ENCODE measurements at places on chromosomes 1 and 21. TPM values are rescaled to one million over a fixed set of nuclear protein-coding genes. Genes with fewer than 3 reads are reported as not detected.
A peak's percentile ranks its signal among the peaks of the same experiment; 100 is the strongest.

DNA sequence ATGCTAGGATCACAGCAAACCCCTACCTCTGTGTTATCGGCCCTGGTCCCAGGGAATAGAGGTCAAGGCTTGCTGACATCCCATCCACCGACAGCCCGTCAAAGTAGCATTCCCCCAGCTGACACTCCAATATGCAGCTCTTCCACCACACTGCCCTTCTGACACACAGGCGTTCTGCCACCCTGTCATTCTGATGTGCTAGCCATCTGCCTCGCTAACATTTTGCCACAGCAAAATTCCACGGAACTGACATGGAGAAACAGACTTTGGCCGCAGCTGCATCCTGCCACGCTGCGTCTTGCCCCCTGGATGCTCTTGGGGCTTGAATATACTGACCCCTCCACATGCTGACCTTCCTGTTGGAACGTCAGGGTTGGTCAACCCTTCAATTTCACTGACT, 163.2 kb upstream of the CSF3R start:
- no peak for DNase-seq

DNA sequence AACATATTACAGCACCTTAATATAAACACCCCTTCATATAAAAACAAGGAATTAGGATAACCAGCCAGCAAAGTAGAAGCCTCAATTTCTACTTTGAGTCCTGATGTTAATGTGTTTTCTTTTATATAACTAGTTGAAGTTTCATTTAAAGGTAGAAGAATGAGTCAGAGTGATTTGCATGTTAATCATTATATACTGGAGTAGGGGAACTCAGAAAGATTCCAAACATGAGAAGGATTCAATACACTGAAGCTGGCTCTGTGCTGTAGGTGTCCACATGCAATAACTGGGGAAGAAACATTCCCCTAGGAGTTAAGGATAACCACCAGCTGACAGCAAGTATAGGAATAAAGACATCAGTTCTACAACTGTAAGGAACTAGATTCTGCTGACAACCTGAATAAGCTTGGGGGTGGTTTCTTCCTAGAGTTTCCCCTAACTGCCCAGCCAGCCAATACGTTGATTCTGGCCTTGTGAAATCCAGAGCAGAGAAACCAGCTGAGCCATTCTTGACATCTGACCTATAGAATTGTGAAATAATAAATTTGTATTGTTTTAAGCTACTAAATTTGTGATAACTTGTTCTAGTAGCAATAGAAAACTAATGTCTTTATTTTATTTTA, 33.4 kb upstream of the RNPC3 start:
- no peak for DNase-seq

DNA sequence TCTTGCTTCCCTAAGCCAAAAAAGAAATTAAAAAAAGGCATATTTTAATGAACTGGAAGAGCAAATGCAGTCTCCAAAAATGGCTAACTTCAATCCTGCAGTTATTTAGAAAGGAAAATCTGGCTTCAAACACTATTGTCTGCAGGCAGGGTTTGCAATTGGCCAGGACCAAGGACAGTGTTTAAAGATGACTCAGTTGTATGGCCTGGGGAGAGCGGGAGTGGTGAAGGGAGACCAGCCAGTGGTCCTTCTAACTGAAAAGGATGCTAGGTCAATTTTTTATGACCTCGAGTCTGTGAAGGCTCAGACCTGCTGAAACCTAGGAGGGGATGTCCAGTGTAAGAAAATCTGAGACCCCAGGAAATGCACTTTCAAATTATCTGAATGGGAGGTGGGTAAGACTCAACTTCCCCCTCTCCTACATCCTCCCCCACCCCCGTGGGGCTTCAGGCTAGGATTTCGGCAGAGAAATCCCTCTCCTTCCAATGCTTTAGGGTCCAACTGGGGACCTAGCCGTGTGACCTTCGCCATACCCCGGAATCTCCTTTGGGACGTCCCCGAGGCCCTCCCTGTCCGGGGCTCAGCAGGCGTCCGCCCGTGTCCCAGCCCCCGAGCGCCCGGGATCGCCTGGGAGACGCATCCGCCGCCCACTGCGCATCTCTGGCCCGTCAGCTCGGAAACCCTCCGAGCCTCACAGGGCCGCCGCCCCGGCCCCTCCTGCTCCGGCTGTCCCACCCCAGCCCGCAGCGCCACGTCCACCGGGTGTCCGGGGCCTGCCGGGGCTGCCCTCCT, 602 bp upstream of the RIMKLA start:
- peak; percentile 95 for DNase-seq

DNA sequence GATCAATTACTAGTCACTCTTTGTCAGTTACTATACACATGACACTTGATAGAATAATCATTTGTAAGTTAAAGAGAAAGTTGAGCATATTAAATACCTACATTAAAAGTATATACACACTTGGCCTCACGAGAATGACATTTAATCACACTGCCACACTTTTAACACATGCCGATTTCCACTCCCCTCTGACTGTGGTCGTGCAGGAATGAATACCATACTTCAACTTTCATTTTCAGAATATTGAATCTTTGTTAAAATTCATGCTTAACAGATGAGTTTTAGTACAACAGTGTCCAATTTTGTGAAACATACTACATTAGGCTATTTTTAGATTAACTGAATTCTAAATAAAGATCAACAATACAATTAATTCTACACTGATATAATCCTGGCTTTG, 78.2 kb upstream of the SDC3 start:
- no peak for DNase-seq

GRCh38 chr1:113226148-113226547, 153.2 kb downstream of the LRIG2 start:
- no peak for DNase-seq

DNA sequence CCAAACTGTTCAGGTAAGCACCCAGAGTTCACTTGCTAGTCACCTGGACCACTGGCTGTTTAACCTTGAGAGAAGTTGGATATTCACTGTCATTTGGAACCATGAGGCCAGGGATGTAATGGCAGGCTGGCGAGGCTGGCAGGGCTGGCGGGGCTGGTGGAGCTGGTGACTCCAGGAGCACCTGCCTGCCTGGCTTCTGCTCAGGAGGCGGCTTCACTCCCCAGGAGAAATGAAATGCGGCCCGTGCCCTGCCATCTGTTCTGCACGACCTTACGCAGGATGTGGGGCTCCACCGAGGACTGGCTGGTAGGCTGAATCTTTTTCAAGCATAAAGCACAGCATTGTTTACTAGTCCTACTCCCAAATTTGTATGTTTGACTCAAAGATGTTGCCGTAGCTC, 22.7 kb upstream of the MX1 start:
- no peak for DNase-seq

DNA sequence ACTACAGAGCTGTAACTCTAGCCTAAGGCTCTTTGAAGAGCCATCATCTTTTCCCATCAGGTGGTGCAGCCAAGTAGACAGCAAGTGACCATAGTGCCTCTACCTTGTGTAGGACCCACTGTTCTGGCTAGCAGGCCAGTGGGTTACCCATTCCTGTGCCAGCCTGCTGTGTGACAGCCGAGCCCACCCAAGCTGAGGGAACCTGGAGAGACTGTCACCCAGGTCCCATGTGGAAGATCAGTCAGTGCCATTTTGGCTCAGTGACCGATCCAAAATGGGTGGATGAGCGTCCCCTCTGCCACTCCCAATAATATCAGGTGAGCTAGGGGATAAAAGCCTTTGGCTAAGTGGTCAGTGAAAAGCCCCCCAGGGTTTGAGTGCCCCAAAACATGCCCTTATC, 417.9 kb downstream of the MATN1 start:
- no peak for DNase-seq

- DNase-seq = peak; percentile 98
Measured at GRCh38 chr1:54996359-54996868, 2.3 kb upstream of the BSND start.

DNA sequence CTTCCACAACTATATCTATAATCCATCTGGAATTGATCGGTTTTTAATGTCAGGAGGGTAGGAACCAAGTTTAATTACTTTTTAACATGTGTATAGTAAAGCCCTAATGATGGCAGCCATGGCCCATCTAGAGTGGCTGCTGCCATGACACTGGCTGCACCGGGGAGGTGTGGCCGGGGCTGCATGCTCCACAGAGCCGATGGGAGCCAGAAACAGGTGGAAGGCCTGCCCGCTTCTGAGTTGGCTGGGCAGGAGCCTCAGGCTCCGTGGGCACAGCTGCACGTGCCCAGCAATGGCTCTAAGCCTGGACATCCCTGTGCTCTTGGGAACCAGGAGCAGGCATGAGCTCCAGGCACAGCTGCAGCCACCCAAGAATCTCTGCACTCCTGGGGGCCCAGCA, 73.0 kb downstream of the GBP6 start:
- DNase-seq = no peak

GRCh38 chr1:150798525-150798924, 9.5 kb downstream of the CTSK start:
- no peak for DNase-seq

DNA sequence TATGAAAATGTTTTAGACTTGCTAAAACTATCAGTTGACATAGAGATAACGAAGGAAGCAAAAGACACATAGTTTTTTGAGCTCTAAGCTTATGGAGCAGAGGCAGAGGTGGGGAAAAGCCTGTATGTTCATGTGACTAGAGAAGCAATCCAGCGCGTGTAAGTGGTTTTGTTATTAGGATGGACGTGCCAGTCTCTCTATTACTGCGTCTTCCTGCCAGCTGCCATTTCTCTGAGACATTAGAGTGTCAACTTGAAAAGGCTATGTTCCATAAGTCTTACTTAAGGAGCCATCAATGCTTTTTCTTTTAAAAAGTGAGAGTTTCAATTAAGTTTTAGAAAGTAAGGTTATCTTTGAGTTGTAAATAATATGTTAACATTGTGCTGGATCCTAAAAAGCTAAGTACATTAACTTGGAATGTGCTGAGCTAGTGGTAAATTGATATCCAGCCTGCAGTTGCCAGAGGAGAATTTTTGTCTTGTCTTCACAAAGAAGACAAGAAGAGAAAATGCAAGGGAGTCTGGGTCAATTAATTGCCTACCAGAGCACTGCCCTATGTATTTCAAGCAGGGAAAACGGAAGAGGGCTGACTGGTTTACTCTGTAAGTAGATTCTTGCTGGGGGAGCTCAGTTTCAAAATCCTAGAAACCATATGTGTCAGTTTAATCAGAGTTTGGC, 161.8 kb upstream of the B3GALT2 start:
- no peak for DNase-seq

DNA sequence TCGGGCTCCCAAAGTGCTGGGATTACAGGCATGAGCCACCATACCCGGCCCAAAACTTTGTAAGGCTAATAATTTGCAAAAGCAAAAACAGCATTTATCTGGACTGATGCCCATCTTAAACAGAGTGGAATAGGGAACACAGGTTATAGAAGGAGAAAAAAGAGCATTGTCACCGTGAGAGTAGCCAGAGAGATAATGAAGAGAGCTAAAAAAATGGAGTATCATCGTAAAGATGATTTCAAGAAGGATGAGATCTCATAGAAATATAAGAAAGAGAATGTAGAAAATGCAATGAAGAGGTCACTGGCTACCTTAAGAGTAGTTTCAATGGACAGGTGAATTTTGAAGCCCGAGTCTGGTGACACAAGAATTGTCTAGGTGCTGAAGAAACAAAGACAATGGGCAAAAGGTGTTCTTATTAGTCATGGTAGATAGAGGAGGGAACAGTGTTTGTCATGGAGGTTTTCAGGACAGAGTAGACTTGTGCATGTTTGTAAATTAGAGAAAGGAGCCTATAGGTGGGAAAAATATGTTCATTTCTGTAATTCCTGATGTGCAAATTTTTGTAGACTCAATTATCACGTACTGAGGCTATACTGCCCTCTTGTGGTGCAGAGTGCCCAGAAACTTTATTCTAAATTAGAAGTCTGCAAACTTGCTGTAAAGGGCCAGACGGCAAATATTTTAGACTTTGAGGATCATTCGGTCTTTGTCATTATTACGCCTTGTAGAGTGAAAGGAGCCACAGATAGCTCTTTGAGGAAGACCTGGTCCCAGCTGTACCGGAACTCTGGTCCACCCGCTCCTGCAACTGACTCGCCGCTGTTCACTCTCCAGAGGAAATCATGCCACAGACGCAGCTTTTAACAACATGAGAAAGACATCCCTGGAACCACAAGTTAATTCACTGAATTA, 8.1 kb upstream of the TMEM183A start:
- DNase-seq = peak; percentile 61

GRCh38 chr1:51728611-51729155, 111.8 kb downstream of the OSBPL9 start:
- DNase-seq = no peak

GRCh38 chr1:19461220-19461554, 24.2 kb downstream of the CAPZB start:
- no peak for DNase-seq

Gene CD1B
- total RNA-seq = not detected

Gene NES
- total RNA-seq = 1.5 TPM

Gene LRRC53
- total RNA-seq = not detected

Gene TMPRSS3
- total RNA-seq = not detected

Gene NPR1
- total RNA-seq = under 0.01 TPM

Gene GRIK3
- not detected for total RNA-seq

Gene KIAA1614
- 12.7 TPM for total RNA-seq

Gene CYP2J2
- total RNA-seq = not detected

Gene LHX8
- total RNA-seq = not detected

Gene DEGS1
- 87.2 TPM for total RNA-seq

Gene PRAMEF17
- total RNA-seq = not detected

Gene HNRNPU
- 214 TPM for total RNA-seq

Gene ETV3L
- total RNA-seq = not detected

All from osteoblast (primary cell).